Astrocyte of the spinal cord (primary cell): ENCODE measurements at places on chromosomes 11 and 22.

GRCh38 chr22:44646668-44647067 is 55.3 kb upstream of the PRR5 start:
- no peak for DNase-seq

GRCh38 chr11:116718955-116719501 is 53.8 kb downstream of the BUD13 start:
- DNase-seq: no peak

GRCh38 chr11:88337987-88338668 is 592 bp upstream of the CTSC start:
- peak; percentile 66 for DNase-seq

GRCh38 chr11:1622086-1622485 is at the start of gene KRTAP5-4:
TSS of gene KRTAP5-4 (minus strand) at chr11:1622138. CDS start at chr11:1622093, 45 bp downstream.
- no peak for DNase-seq

GRCh38 chr11:14672635-14673034 is 29.0 kb downstream of the PDE3B start:
- DNase-seq: peak; percentile 10

DNA sequence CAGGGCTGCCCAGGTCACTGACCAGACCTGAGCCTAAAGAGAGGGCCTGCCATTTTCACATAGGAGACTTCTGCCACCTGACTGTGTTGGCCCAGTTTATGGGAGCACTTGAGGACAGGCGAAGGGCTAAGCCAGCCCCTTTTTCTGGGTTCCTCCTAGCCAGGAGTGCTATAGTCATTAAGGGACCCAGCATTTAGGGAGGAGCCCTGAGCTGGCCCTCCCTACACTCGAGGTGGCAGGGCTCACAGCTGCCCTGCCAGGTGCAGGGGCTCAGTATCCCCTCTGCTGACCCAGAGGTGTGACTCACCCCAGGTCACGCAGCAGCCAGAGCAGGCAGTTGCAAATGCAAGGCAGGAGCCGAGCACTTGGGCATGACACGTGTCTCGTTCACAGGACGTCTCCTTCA is 86.3 kb upstream of the CRYBB3 start:
- no peak for DNase-seq

DNA sequence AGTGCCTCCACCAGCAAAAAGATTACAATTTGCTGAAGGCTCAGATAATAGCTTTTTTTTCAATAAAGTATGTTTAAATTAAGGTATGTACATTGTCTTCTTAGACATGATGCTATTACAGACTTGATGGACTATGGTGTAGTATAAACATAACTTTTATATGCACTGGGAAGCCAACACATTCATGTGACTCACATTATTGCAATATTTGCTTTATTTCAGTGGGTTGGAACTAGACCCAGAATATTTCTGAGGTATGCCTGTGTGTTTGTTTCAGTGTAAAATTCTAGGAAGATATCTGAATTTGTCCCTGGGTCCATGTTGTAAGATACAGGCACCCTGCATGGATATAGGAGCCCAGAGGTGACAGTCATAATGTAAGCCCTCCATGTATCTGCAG is 120.0 kb upstream of the BDNF start:
- peak; percentile 20 for DNase-seq

GRCh38 chr11:74355626-74356025 is 42.6 kb downstream of the PGM2L1 start:
- DNase-seq: no peak

DNA sequence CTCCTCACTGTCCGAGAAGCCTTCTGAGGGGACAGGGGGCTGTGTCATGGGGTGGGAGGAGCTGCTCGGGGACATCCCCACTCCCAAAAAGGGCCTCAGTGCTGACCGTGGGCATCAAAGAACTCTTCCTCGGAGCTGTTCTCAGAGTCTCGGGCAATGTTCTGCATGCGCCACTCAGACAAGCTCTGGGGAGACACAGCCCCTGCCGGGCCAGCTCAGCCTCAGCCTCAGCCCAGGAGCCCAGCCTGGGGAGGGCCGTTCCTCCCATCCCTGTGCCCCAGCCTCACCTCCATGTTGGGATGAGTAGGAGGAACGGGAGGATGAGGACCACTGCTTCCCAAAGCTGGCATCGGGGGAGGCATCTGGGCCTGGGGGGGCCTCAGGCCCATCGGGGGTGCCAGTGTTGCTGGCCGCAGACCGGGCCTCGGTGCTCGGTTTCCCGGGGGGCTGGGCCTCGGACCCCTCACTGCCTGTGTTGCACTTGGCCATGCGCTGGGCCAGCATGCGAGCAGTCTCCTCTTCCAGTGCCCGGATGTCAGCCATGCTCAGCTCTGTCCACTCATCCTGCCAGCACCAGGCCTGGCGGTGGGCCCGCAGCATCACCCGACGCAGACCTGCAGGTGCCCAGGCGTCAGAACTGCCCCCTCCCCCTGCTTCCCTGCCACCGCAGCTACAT is 5.2 kb downstream of the PITPNM1 start:
- DNase-seq: no peak

DNA sequence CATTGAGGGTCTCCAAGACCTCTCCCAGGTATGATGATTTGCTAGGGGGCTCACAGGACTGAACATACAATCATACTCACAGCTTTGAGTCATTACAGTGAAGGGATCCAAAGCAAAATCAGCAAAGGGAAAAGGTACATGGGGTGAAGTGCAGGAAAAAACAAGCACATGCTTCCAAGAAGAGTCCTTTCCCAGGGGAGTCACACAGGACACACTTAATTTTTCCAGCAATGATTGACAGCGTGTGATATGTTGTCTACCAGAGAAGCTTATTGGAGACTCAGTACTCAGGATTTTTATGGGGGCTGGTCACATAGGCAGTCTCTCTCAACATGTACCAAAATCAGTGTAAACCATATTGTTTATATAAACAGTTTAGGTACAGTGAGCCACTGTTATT is 25.3 kb downstream of the CUL5 start:
- no peak for DNase-seq

DNA sequence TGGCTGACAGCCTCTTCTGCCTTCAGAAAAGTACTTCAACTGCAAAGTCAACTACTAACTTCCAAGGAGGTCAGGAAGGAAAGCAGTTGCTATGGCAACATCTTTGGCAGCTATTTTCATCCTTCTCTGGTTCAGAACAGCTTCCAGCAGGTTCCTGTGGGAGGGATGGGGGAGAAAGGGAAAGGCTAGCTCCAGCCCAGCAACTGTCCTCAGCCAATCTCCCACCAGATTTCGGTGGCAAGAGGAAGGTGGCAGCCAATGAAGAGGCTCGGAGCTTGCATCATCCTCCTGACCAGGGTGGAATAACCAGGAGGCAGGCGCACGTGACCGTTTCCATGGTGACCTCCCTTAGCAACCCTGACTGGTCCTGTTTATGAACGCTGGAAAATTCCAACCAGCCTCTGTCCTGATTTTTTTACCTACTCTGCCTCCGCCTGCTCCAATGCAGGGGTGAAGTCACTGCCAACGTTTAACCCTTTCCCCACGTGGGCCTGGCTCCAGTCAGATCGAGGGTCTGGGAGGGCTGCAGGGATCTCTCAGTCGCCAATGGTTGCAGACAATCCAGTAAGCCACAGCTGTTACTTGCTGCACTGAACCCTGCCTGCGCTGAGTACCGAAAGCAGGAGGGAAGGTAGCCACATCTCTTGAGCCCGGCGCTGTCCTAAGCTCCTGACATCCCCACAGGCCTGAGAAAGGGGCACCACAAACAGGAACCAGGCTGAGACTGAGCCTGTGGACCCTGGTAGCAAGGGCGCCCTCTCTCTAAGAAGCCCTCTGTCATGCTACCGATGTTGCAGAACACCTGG is 11.2 kb upstream of the MALAT1 start:
- DNase-seq: peak; percentile 100

DNA sequence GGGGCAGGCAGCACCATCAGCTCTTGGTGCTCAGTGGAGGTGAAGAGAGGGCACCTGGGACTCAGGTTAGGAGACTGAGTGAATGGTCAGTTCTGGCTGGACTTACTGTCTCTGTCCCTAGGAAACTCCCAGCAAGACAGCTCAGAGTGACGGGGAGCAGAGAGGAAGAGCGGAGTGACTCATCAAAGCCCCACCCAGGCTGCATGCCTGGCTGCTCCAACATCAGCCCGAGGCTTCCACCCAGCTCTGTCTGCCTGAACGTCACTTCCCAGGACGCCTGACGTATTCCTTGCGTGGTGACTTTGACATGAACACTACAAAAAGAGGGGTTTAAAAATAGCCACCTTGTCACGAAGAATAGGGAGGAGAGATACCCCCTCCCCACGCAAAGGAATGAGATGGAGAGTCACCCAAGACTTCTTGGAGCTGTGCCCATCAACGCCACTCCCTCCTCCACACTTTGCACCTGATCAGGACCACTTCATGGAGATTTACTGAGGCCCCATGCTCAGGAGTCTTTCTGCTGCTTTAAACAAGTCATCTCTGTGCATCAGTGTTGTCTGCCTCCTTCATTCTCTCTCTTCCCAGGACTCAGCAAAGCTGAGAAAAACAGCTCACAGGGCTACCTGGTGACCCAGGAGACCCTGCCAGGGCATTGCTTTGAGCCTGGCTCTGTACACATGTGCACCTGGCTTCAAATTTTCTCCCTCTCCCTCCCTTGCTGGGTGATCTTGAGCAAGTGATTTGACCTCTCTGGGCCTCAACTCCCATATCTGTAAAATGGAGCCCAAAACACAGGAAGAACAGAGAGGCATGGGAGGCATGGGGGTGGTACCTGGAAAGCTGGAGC is 83.1 kb downstream of the MN1 start:
- peak; percentile 93 for DNase-seq

DNA sequence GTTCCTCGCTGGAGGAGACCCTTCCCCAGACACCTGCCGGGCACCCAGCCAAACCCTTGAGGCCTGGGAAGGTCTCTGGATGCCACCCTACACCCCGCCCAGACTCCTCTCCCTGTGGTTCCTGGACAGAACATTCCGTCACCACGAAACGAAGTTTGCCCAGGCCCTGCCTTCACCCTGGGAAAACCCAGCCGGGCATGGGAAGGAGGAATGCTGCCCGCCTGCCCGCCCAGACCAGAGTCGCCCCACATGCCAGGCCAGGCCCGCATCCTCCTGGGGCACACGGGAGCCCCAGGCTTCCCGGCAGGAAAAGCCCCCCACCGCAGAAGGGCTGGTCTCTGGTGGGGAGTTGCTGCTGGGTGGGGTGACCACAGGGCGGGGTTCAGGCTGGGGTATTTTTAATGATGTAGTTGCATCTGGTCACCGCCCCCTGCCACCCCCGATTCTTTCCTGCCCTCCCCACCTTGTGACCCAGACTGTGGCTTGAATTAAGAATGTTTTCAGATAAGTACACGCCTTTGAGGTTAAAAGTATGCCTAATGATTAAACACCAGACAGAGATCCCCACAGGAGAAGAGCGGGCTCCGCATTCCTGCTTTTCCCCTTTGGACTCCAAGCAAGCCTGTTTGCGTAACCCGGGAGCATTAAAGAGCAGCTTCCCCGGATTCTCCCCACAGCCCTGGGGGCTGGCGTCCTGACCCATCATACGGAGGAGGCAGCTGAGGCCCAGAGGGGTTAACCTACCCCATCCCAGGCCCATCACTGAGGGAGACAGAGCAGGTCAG is 44.6 kb upstream of the PPARA start:
- DNase-seq: peak; percentile 77

DNA sequence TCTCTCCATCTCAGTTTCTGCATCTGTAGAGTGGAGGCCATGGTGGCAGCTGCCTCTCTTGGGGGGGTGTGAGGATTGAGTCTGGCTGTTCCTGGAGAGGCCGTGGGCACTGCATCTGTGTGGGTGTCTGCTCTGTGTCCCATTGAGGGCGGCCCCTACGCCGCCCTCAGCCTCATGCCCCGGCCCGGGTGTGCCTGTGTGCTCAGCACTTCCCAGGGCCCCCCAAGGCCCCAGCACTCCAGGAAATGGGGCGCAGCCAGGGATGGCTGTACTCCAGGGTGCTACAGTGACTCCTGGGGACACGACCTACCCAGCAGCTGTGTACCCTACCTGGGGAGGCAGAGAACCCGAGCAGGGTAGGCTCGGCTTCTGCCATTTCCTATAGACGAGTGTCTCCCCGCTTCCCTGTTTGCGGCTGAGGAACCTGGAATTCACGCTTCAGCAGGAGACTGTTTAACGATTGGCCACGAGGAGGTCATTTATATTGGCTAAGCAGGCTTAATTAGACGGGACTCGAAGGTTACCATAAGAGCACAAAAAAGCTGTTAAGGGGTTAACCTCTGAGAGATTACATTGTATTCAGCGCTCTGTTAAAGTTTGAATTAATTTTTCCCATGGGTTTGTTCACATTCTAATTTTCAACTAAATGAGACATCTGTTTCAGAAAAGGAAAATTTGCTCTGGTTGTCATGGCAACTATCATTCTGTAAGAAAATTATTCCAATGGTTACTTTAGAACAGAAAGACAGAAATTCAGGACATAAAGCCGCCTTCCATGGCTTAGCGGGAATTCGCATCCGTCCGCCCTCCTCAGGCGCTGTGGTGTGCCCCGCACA is 76.4 kb downstream of the MPPED1 start:
- no peak for DNase-seq

DNA sequence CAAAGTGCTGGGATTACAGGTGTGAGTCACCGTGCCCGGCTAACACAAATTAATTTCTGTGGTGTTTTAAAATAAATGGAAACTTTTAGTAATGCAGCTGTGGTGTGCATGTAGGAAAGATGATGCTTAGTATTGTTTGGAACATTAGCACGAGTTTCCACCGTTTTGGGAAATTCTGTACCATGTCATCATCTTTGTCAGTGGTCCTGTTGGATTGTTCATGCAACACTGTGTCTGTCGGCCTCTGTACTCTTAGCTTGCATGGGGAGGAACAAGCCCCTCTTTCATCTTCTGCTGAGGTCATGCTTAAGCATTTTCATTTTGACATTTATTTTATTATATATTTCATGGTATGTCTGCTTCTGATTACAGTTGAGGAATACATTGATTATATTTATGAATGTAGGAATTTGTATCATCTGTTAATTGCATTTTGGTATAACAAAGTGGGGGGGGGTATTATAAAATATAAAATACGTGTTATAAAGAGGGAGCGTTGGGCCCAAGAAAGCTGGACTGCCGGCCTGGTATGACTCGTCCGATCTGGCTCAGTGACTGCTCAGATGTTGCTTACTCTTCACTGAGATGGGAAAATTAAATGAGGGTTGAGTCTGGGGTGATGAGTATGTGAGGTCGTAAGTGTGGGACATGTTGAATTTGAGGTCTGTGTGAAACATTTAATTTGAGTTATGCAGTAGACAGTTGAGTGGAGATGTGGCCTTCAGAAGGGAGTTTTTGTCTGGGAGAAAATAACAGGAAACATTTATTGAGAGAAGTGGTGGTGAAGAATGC is 28.7 kb downstream of the CECR2 start:
- no peak for DNase-seq

GRCh38 chr11:2205981-2206690 is 34.5 kb upstream of the TH start:
- DNase-seq: no peak

GRCh38 chr11:8690374-8691342 is 8.1 kb downstream of the RPL27A start:
- no peak for DNase-seq

GRCh38 chr22:36419912-36420882 is 32.4 kb upstream of the MYH9 start:
- DNase-seq: no peak

- DNase-seq: no peak
Observed at GRCh38 chr11:117769533-117769932, 27.5 kb downstream of the DSCAML1 start.

- peak; percentile 33 for DNase-seq
Observed at GRCh38 chr11:15327786-15328231, 213.1 kb downstream of the INSC start.

GRCh38 chr11:73291196-73291595 is 16.9 kb upstream of the ARHGEF17 start:
- DNase-seq: no peak
